ENCODE measurements at places on chromosomes 6 and 20.

DNA sequence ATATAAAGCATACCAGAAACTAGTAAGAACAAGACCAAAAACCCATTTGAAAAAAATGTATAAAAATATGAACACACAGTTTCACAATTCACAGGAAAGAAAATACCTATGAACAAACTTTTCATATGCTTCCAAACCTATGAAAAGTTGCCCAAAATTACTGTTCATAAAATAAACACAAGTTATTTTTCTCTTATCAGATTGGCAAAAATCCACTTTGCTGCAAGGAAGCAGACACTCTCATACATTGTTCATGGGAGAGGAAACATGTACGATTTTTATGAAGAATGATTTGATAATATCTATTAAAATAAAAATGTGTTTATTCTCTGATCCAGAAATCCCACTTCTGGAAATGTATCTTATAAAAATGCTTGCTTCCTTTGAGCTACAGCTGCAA is 40.0 kb upstream of the OCSTAMP start:
- no peak for DNase-seq

DNA sequence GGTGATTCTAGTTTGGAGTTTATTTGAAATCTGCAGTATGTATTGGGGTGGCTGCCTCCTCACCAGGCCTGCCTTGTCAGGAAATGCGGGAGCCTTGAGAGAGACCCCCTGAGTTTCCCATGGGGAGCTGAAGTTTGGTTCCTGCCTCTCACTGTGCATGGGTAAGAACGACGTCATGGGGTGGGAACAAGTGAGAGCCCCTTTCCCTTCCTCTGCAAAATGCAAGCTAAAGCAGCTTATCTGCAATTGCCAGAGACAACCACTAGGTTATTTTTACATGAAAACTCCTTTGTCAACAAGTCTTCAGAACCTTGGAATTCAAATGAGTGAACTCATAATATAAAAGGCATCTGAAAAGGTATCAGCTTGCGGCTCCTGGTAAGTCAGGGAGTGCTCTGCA is 58.4 kb downstream of the TMEM170B start:
- no peak for DNase-seq

GRCh38 chr6:34593701-34594100 is 37.6 kb upstream of the SPDEF start:
- DNase-seq, result peak; percentile 92

DNA sequence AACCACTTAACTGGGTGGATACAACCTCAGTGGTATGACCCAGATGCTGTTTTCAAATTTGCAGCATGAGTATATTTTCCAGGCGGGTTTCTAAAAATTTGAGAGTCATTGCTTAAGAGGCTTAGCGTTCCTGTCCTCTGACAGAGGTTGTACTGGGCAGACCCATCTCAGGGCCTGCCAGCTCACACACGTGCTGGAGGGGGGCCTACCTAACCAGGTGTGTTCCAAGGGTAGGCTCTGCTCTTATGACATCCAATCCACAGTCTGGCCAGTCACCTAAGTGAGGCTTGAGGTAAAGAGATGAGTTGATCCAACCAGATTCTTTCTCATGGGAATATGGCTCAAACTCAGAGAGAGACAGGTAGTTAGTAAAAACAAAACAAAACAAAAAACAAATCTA is 1.3 kb downstream of the LYRM4 start:
- DNase-seq, result no peak

DNA sequence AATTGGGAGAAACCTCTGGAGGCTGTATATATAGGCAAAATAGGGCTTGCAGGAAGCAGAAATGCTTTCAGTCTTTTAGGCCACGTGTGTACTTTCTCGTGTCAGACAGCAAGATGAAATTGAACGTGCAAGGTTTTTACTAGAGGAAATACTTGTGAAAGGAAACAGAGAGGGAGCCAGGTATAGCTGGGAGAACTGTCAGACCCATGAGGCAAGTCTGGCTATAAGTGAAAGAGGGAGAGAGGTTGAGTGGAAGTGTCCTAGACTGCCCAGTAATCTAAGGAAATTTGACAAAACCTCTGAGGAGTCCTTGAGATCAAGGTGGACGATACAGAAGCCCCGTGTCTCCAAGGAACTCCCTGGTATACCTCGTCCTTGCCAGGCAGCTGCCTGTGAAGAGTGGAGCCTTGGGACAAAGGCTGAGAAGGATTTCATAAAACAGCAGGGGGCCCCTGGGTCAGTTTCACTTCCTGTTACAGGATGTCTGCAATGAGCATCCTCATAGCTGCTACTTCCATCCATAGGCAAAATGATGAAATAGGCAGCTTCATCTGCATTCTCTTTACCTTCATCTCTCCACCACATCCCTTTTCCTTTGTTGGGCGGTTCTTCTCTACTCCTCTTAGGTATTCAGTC is 114.4 kb upstream of the MAP3K7 start:
- DNase-seq, result no peak

DNA sequence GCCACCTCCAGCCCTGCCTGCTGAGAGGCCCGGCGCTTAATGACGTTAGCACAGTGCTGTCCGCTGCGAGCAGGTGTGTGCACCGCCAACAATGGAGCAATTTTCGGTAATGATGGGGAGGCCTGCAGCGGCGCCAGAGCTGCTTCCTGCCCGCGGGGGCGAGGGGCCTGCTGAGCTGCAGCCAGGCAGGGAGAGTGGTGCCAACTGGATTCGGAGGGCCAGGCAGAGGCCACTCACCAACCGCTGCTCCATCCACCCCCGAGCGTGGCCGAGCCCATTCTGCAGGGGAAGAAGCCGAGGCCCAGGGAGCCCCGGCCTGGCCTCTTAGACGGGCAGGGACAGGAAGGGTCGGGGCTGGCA is 9.6 kb downstream of the HRH3 start:
- no peak for DNase-seq

DNA sequence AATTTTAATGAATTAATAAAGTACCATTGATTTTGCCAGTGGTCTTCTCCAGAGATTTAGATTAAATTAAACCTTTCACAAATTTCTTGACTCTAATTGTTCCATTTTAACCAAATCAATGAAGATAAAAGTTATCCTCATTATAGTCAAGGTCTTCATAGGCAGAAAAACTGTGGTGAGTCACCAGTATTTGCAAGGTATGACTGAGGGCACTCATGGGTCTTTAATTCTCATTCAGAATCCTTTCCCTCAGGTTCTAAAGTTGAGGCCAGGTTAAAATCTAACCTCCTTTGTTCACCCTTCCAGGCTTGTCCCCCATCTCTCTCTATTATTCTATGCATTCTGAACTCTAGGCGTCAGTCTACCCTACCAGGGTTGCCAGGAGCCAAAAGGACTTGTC is 93.9 kb downstream of the JAG1 start:
- DNase-seq, result no peak

DNA sequence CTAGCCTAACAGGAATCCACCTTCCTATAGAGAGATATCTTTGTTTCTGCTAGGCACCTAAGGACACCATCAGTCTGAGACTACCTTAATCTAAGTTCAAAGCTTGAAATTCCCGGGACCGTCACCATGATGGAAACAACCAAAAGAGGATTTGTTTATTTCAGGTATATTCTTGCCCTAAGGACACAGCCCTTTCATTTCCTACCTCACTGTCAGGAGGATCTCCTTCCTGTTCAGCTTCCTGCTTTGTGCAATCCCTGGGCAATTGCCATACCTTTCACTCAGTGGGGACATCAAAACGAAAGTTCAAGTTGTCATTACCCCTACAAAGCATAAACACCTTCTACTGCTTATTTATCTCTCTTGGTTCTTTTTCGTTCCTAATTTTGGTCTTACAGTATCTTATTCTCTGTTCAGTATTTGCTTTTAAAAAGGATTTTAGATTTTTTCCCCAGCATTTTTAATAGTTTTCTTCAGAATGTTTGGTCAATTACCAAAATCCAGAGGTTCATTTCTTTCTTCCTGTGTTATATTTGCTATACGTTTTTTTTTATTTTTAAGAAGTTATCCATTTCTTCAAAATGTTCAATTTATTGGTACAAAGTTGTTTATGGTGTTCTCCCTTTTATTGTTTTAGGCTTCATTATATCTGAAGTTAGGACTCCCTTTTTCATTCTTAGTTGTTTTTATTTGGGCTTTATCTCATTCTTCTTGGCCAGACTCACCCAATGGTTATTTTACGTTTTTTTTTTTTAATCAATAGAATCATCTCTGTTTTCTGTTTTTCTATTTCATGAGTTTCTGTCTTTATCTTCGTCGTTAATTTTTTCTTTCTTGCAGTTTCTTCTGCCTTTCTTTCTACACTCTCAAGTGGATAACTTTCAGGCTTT is 13.0 kb upstream of the TBPL1 start:
- DNase-seq, result no peak

DNA sequence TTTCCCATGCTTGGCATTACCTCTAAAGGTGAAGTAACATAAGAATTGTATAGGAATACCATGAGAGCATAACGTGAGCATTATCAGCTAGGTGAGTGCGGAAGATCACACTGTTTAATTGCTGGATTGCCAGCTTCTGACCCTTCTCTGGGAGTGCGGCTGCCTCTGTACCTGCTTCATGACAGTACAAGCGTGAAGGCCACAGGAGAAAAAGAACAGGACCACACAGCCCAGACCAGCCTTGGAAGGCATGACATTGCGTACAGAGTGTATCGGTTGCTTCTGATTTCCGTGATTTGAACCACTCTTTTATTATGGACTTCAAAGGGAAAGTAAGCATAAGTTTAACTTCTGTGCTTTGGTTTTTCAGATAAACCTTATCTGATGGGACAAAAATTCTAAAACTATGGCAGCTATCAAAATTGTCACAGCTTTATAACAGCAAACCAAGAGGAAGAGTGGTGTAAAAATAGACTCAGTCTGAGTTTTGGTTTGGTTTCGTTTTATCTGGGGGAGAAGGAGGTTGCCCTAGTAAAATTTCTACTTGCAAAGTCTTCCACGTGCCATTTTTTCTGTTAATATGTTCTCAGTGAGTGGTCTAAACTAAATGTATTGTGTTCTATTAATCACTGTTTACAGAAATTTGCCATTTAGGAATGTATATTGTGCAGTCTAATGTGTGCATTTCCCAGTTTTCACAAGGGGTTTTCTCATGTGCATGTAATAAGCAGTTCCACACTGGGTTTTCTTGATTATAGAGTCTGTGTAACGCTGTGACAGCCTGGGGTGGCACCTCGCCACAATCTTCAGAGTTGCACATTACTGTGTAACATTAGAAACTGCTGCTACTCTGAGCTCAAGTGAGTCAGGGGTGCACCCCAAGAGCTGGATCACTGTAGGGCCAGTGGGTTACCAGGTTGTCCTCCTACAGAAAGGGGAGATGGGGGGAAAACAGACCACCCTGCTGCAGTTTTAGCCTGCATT is 97.3 kb downstream of the RPP40 start:
- no peak for DNase-seq

- no peak for DNase-seq
Measured at GRCh38 chr6:3428700-3429099, 28.1 kb downstream of the SLC22A23 start.

DNA sequence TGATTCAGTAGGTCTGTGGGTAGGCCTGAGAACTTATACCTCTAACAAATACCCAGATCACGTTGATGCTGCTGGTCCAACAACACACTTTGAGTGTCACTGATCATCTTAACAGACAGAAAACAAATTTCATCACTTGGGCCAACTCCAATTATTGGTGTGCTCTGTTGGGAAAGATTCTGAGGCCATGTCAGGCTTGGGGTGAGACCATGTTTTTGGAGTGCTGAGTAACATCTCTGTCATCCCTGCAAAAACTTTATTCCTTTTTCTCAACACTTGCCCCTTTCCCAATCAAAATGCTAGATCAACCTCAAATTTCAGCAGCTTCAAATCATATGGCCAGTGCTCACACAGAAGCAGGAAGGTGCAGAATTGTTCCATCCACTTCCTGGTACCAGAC is 108.8 kb upstream of the TENT5A start:
- DNase-seq, result no peak

DNA sequence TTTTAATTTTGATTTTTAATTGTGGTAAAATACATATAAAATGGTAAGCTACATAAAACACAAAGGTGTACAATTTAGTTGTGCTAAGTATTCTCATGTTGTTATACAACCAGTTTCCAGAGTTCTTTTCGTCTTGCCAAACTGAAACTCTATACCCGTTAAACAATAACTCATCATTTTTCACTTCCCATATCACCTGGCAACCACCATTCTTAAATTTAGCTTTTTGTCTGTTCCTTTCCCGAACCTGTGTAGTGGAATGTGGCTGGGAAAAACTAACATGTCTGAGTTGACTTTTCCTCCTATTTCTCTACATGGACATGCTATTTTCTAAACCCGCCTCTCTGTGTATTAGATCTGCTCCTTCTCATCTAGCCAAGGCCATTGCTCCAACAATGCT is 27.6 kb downstream of the RPRD1B start:
- DNase-seq, result no peak

- DNase-seq, result peak; percentile 79
Measured at GRCh38 chr6:113970805-113971676, at the start of gene HDAC2. HDAC2 (minus strand) TSS chr6:113971148; CDS start chr6:113970908, 240 bp downstream.

DNA sequence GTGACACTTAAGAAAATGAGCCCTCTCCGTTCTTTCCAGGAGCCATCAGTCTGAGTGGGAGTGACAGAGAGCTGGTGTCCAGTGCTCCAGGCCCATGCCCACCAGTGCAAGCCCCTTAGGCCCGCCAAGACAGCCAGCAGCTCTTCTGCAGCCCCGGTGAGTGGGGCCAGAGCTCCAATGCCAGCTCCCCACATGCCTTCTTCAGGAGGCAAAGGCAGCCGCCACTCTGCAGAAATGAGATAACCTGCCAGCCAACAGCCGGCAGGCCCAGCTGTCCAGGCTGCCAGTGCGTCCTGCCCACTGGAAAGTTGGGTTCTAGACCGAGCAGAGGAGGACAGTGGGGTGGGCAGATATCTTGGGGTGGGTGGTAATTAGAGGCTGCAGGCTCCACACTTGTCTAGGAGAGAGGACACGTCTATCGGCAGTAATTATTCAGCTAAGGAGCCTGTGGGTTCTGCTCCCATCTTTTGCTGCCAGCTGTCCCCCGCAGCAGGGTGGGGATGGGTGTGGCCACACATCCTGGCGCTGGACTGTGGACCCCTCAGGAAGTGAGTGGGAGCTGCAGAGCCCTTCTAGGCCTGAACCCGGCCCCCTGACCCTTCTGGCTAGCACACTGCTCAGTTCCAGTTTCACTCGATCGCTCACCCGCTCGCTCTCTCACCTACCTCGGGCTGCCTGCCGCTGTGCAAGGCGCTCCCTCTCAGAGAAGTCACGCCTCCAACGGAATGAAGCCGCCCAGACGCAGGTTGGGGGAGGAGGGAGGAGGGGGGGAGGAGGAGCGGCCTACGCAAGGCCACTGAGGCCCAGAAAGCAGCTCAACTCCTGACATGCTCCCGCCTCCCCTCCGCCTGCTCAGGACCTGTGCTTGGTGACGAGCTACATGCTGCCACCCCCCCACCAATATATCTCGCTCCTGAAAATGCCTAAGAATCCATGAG is 3.6 kb downstream of the GRM4 start:
- DNase-seq, result peak; percentile 89

GRCh38 chr6:13334953-13335352 is 6.6 kb upstream of the TBC1D7 start:
- no peak for DNase-seq

DNA sequence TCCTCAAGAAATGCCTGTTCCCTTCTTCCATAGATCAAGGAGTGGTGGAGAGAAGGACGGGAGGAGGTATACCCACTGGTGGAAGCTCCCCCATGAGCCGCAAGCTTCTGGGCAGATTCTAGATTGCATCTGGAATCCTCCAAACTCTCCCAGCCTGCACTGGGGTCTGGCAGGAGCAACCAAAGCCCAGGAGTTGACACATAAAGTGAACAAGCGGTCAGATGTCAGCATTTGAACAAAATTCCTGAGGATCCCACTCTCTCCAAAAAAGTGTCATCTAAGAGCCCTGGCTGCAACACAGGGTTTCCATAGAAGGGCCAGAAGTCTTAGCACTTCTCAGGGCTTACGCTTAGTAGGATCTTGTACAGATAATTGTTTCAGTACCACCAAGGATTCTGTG is 88.2 kb downstream of the KCNB1 start:
- DNase-seq, result no peak

- no peak for DNase-seq
Measured at GRCh38 chr20:63942969-63943807, 13.0 kb downstream of the UCKL1 start.

Data from cerebellar cortex (tissue), 1 donor.